Activated CD8-positive, alpha-beta memory T cell treated with anti-CD3 and anti-CD28 coated beads, Interleukin-2, amount 50 U/mL, for 48 hours (primary cell): ENCODE measurements at places on chromosomes 16 and 17.

- no peak for DNase-seq
Observed at GRCh38 chr16:57993438-57993837, 7.0 kb downstream of the ZNF319 start.

GRCh38 chr17:66629762-66630161 is 205.2 kb upstream of the CACNG5 start:
- no peak for DNase-seq

DNA sequence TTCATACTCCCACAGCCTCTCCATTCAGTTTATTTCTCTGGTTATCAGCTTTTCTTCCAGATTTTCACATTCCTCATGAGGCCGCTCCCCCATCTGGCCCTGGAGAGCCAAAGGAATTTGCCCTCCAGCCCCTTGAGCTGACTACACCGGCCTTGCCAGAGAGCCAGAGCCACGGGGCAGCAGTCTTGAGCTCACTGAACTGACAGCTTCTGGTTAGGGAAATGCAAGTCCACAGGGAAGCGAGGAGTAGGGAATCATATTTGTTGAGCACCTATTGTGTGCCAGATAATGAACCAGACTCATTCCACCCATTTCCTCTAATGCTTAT is 102.4 kb downstream of the ABCC12 start:
- no peak for DNase-seq

GRCh38 chr17:11997972-11998233 is 628 bp upstream of the ZNF18 start:
- DNase-seq, result no peak

- no peak for DNase-seq
Observed at GRCh38 chr17:81315885-81316391, 20.8 kb upstream of the SLC38A10 start.

DNA sequence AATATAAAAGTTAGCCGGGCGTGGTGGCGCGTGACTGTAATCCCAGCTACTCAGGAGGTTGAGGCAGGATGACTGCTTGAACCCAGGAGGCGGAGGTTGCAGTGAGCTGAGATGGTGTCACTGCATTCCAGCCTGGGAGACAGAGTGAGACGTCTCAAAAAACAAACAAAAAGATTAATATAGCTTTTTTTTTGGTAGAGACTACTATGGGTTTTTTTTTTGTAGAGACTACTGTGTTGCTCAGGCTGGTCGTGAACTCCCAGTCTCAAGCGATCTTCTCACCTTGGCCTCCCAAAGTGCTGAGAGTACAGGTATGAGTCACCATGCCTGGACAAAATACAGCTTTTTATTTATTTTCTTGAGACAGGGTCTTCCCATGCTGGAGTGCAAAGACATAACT is 20.2 kb downstream of the ZNRF1 start:
- DNase-seq, result no peak

GRCh38 chr17:47281216-47281615 is 27.6 kb downstream of the ITGB3 start:
- no peak for DNase-seq

GRCh38 chr17:61400066-61400716 is 548 bp downstream of the TBX2 start:
- DNase-seq, result no peak

GRCh38 chr17:31431852-31432658 is 40.6 kb downstream of the RAB11FIP4 start:
- DNase-seq, result no peak

- no peak for DNase-seq
Observed at GRCh38 chr16:15822957-15823356, 33.9 kb downstream of the MYH11 start.

DNA sequence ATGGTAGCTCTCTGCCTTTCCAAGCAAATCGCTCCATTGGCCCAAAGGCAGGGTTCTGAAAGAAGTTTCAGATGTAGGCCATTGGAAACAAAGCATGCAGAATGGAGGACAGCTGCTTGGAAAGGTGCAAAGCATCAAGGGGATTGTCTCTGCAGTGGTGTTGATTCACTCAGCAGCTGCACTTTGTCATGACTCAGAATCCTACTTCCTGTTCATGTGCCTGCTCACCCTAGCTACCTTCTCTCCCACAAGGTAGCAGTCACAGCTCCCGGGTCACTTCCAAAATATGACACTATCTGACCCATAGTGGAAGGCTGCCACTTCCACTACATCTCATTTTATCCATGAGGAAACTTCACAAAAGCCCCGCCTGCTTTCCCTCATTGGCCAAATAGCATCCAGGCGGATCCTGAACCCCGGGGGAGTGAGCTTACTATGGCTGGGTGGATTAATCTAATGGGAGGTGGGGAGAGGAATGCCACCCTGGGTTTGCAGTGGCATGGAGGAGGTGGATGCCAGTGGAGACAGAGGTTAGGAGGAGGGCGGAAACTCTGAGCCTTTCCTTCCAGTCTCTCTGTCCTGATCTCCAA is 74.7 kb upstream of the NKD1 start:
- no peak for DNase-seq

GRCh38 chr16:56122251-56122650 is 69.0 kb upstream of the GNAO1 start:
- no peak for DNase-seq

DNA sequence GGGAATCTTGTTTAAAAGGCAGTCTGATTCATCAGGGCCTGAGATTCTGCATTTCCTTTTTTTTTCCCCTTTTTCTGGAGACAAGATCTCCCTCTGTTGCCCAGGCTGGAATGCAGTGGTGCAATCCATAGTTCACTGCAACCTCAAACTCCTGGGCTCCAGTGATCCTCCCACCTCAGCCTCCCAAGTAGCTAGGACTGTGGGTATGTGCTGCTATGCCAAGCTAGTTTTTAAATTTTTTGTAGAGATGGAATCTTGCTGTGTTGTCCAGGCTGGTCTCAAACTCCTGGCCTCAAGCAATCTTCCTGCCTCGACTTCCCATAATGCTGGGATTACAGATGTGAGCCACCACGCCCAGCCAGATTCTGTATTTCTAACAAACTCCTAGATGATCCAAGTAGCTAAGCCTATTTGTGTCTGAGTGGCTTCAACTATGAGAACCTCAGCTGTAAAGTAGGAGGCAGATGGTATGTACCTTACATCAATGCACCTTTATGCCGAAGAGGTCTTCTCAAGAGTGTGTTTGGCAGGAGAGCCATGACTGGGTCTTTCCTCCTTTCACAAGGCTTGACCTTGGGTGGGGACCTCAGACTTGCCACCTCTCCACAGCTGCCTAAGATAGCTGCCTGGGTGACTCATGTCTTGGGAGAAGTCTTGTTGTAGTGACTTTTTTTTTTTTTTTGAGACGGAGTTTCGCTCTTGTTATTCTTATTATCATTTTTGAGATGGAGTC is 10.9 kb downstream of the LDAF1 start:
- no peak for DNase-seq

- no peak for DNase-seq
Observed at GRCh38 chr17:20114466-20114865, 105.3 kb downstream of the SPECC1 start.

DNA sequence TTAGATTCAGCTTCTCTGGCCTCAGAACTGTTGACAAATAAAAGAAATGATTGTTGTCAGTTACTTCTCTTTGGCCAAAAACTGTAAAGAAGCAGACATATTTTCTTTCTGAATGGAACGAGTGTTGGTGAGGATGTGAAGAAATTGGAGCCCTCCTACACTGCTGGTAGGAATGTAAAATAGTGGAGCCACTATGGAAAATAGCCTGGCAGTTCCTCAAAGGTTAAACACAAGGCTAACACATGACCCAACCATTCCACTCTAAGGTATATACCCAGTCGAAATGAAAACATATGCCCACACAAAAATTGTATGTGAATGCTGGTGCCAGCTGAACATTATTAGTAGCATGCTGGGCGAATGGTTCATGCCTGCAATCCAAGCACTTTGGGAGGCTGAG is 14.2 kb upstream of the KRT24 start:
- no peak for DNase-seq

GRCh38 chr16:62224646-62225209 is 188.5 kb upstream of the CDH8 start:
- no peak for DNase-seq

- no peak for DNase-seq
Observed at GRCh38 chr17:6162216-6162615, 92.0 kb downstream of the WSCD1 start.

GRCh38 chr16:10405386-10405939 is 19.6 kb downstream of the ATF7IP2 start:
- no peak for DNase-seq

GRCh38 chr16:67311607-67312488 is 14.7 kb downstream of the KCTD19 start:
- peak; percentile 86 for DNase-seq

GRCh38 chr16:11108466-11108805 is 147.6 kb downstream of the SOCS1 start:
- DNase-seq, result no peak

- no peak for DNase-seq
Observed at GRCh38 chr17:68570526-68570925, 30.6 kb downstream of the FAM20A start.

DNA sequence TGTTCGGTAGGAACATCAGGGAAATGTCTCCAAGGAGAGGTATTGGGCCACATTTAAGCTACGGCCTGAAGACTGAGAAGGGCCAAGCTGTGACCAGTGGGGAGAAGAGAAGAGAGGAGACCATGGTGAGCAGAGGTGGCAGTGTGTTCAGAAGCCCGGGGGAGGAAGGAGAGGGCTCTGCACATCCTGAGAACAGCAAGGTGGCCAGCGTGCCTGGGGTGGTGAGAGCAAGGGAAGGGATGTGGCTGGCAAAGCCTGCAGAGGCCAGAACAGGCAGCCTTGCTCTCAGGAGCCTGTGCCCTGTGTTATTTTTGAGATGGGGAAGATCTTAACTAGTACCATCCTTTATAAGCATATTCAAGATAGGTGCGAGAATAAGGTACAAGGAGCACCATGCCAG is 933.5 kb upstream of the EEF2KMT start:
- DNase-seq, result no peak

- DNase-seq, result peak; percentile 85
Observed at GRCh38 chr16:3074860-3075522, 9.6 kb downstream of the IL32 start.

- no peak for DNase-seq
Observed at GRCh38 chr16:88426018-88426417, 27.1 kb upstream of the ZFPM1 start.

DNA sequence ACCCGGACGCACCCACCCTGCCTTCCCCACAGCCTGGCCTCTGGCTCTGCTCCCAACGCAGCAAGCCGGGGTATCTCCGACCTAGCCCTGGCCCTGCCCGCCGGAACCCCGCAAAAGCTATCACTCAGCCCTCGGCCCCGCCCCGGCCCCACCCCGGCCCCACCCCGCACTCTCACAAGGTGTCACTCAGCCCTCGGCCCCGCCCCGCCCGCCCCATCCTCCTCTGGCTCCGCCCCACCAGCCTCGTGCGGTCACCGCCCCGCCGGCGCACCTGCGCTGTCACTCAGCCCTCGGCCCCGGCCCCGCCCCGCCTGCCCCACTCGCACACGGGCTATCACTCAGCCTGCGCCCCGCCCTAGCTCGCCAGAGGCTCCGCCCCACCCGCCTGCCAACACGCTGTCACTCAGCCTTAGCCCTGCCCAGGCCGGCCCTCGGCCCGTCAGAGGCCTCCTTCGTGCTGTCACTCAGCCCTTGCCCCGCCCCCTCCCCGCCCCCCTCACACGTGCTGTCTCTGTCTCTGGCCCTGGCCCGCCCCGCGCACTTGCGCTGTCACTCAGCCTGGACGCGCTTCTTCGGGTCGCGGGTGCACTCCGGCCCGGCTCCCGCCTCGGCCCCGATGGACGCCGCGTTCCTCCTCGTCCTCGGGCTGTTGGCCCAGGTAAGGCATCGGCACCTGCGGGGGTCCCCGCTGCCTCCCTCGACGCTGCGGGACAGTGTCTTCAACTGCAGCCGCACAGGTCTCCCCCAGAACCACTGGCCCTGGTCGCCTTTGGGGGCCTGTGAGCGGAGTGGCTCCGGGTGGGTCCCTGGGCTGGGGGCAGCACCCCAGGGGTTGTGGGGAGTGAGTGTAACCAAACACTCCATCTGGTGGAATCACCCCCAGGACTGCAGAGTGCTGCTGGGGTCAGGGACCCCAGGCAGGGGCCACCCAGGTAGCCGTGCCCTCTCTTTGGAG is at the start of gene CDH15:
Gene CDH15 (plus strand): TSS at position 533 of the 955 bp plus-strand sequence. CDS start 84 bp downstream, at position 617.
- DNase-seq, result peak; percentile 96

DNA sequence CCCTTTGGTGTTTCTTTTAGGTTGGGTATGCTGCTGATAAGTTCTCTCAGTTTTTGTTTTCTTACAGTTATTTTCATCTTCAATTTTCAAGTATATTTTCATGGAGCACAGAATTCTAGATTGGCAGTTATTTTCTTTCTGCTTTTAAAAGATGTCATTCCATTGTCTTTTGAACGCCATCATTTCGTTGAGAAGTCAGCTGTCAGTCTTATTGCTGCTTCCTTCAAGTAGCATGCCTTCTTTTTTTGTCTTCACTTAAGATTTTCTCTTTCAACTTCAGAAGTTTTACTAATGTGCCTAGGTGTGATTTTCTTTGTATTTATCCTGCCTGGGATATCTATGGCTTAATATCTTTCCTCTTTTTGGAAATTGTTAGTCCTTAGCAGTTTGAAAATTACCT is 262.2 kb upstream of the PMFBP1 start:
- no peak for DNase-seq

DNA sequence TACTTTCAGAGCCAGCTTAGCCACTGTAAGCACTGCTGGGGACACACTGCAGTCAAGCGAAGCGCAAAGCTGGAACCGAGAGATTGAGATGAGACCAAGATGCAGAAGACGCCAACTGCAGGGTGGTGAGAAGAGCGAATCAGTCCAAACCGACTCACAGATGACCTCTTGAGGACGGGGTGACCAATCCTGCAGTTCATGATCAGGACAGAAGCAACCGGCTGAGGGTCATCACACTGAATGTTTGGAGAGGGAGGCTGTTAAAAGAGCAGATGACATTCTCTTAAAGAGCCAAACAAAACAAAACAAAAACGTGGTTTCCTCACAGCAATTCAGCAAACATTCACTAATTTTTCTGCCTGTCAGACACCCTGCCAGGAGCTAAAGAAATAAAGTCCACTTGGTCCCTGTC is 8.5 kb downstream of the HASPIN start:
- DNase-seq, result no peak

DNA sequence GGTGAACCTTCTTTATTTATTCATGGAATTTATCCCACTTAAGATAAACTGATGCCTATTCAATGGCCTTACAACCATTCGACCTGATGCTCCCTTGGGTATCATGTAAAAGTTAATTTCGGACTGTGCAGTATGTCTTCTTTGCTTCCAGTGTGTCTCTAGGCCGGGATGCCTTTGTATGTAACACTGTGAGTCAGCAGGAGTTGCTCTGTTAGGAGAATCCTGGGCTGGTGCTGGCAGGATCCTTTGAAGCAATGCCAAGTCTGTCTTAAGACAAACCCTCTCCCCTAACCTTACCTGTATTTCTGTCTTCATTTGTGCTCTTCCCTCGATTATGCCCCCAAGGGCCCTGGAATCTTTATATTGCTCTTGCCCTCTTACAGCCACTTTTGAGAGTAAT is 37.9 kb upstream of the ABCA8 start:
- DNase-seq, result no peak

DNA sequence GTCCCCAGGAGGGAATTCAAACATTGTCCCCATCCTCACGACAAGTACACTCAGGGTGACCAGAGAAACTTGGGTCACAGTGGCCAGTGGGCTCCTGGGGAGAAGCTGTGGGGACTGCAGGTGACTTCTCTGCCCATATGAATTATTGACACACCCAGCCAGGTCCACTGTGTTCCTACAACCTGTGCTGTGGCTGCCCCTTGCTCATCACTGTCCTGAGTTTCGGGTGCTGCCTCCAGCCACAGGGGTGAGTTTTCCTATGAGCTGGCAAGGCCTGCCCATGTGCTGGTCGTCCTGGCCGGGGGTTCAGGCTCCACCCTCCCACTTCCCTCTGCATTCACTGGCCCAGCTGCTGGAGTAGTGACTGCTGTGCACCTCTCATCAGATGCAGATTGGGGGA is 59.0 kb upstream of the RBFOX3 start:
- DNase-seq, result no peak
